ENCODE measurements at places on chromosomes 1 and 21.

DNA sequence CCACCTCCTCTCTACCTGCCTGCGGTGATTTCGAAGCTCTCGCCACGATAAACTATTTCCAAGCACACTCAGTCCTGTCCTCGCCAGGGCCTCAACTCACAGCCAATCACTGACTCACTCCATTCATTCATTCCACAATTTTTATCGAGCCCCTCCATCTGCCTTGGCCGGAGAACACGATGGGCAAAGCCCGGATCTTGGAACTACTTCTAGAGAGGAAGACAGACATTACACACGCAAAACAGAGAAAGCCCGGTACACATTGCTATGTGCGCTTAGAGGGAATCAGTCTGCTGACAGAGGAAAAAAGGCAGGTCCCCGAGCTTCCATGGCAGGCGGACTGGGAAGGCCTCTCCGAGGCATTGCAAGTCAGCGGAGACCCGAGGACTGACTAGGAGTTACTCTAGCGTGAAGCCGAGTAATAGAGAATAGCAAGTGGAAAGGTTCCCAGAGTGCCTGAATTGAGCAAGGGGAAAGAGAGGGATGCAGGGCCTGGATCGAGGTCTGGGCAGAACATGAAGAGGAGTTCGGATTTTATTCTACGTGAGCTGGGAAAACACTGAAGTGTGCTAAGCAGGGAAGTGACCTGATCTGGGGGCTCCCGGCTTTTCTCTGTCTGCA is 54.2 kb upstream of the DNAJC6 start:
- no peak for DNase-seq

- DNase-seq = no peak
These were observed 7.7 kb upstream of the CLDN8 start for GRCh38 chr21:30223596-30223995.

GRCh38 chr1:35173909-35174540 is 18.9 kb downstream of the SFPQ start:
- no peak for DNase-seq

- DNase-seq = no peak
These were observed 65.6 kb downstream of the SAMSN1 start for GRCh38 chr21:14480411-14481031.

- no peak for DNase-seq
These were observed 6.2 kb downstream of the BARHL2 start for GRCh38 chr1:90710579-90711536.

- DNase-seq = no peak
These were observed 40.0 kb upstream of the IKBKE start for GRCh38 chr1:206430031-206430983.

DNA sequence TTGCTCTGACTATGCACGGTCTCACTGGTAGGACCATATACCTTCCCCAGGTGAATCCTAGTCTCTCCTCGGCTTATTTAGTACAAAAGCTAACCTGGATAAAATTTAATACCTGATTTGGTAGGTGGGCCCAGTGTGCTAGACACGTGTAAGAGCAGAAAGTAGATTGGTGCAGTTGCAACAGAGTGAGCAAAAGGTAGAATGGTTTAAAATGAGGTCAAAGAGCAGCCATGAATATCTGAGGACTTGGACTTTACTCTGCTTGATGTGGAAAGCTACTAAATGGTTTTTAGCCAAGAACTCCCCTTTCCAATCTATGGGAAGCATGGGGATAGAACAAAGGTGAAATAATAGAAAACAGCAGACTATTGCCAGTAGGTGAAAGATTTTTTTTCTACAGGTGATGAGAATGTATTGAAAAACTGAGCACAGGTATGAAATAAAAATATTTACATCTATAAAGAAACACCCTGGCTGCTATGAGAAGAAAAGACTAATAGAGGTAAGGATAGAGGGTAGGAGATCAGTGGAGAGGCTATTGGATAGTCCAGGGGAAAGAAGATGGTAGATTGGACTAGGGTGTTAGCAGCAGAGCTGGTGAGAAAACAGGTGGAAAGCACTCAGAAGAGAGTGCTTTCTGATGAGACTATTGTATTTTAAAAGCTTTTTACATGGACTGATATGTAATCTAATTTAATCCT is 61.3 kb upstream of the BCL9 start:
- DNase-seq = no peak

GRCh38 chr1:248696261-248696660 is 6.3 kb downstream of the OR14I1 start:
- no peak for DNase-seq

DNA sequence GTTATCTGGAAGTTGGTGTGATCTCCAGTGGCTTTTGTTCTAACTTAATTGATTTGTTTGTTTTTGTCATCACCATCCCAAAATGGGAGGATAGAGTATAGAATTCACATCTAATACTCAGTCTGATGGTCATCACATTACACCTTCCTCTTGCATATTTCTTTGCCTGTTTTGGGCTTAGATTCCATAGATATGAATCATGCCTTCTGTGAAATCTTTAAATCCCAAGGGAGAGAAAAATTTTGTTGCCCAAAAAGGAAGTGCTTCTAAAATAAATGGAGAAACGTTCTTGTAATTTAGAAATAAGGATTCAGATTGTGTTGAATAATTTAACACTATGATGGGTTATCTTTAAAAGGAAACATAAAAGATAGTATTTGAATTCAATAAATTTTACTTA is 446.0 kb upstream of the LRRC7 start:
- DNase-seq = no peak

GRCh38 chr1:246569248-246570238 is 3.3 kb downstream of the CNST start:
- no peak for DNase-seq

DNA sequence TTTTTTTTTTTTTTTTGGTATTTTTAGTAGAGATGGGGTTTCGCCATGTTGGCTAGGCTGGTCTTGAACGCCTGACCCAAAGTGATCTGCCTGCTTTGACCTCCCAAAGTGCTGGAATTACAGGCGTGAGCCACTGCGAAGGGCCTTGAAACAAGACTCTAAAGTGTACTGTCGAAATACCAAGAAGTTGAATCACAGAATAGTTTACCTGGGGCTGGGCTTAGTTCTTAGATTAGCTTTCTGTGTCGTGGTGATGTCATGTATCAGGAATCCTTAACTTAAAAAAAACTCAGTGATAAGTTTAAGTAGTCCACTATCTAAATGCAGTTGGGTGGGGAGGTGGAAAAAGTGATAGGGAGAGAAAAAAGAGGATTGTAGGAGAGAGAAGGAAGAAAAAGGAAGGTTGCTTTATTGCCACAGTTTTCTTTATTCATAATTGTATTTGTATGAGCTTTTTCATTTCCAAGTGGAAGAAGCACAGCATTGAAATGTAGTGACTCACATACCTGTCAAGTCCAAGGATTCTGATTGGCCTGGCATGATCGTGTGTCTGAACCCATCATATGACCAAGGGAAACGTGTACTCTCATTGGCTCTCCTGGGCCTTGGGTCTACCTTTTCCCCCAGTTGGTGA is 13.4 kb downstream of the ITSN1 start:
- DNase-seq = no peak

GRCh38 chr1:64212031-64212430 is 8.6 kb downstream of the UBE2U start:
- DNase-seq = no peak

DNA sequence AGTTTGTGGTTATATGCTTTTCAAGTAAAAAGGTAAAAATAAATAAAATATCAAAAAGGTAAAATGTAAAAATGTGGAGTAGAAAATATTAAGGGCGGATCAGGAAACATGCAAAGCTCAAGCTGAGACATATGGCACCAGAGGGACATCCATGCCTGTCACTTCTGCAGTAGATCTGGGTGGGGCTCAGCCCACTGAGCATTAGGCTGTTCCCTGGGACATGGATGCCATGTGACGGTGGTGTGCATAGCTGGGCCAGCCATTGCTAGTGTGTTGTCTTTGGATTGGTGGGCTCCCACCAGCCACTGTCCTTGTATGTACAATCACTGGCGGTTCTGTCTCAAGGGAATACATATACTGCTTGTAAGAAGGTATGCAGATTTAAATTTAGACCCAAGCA is 3.0 kb downstream of the TTC13 start:
- DNase-seq = no peak

DNA sequence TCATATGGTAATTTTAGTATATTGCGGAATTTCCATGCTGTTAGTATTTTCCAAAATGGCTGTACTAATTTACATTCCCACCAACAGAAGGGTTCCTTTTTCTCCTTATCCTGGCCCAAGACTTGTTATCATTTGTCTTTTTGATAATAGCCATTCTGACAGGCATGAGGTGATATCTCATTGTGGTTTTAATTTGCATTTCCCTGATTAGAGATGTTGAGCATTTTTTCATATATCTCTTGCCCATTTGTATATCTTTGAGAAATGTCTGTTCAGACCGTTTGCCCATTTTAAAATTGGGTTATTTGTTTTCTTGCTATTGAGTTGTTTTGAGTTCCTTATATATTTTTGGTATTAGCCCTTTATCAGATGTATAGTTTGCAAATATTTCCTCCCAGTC is 14.0 kb downstream of the CAPZA1 start:
- no peak for DNase-seq

DNA sequence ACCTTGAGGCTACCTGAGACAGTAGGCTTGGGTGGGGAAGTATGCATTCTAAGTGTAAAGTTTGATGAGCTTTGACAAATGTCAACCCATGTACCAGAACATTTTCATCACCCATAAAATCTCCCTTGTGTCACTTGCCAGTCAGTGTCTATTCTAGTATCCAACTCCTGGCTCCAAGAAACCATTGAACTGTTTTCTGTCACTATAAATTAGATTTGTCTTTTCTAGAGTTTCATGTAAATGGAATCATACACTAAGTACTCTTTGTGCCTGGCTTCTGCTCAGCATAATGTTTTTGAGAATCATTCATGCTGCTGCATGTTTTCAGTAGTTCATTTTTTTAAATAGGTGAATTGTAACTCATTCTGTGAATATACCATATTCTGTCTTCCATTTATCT is 165.4 kb downstream of the DNM3 start:
- no peak for DNase-seq

DNA sequence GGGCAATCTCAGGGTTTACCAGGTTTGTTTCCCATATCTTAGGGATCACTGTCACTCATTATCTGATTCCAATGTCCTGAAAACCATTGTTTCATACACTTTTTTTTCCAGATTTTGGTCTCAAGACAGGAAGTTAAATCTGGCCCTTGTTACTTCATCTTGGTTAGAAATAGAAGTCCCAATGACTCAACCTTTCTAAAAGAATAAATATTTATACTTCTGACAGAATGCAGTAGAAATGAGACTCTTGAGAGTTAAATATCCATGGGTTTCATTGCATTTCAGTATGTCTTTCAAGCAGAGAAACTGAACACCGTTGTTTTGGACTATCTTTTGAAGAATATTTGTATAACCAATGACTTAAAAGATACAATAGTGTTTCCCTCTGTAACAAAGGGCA is 19.8 kb upstream of the VCAM1 start:
- no peak for DNase-seq

- DNase-seq = no peak
These were observed 135.7 kb downstream of the ACTL8 start for GRCh38 chr1:17890815-17891191.

GRCh38 chr1:40710581-40711315 is 19.2 kb downstream of the NFYC start:
- no peak for DNase-seq

DNA sequence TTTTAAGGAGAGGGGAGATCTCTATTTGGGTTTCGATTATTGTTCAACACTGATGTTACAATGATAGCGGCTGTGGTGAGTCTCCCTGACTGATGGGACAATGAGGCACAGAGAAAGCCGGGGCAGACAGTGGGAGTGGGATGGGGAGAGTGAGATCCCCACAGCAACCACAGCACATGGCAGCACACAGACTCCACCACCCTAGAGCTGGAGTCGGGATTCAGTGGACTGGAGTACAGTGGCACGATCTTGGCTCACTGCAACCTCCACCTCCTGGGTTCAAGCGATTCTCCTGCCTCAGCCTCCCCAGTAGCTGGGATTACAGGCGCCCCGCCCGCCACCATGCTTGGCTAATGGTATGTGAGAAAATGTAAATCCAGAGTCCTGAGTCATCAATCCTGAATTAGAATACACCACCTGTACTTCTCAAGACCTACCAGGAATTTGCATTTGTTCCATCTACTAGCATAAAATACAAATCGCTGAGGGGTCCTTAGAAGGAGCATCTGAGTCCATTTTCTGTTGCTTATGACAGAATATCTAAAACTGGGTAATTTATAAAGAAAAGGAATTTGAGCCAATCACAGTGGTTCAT is 125.8 kb downstream of the TOMM20 start:
- DNase-seq = no peak

GRCh38 chr21:29639366-29640079 is 300.3 kb downstream of the GRIK1 start:
- no peak for DNase-seq

DNA sequence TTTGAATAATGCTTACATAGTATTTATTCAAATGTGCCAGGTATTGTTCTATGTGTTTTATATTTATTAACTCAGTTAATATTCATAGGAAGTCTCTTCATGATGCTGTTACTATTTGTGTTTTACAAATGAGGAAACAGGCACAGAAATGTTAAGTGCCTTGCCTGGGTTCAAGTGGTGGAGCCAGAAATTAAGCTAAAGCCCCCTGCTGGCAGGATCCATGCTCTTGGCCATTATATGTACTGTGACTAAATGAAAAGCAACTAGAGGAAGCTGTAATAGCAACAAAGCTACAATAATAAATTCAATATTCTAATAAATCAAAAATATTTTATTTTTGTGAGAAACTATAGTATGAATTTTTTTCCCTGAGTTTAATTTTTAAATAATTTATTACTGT is 30.0 kb downstream of the IARS2 start:
- no peak for DNase-seq

- DNase-seq = no peak
These were observed 207.6 kb upstream of the HMCN1 start for GRCh38 chr1:185526344-185527307.

DNA sequence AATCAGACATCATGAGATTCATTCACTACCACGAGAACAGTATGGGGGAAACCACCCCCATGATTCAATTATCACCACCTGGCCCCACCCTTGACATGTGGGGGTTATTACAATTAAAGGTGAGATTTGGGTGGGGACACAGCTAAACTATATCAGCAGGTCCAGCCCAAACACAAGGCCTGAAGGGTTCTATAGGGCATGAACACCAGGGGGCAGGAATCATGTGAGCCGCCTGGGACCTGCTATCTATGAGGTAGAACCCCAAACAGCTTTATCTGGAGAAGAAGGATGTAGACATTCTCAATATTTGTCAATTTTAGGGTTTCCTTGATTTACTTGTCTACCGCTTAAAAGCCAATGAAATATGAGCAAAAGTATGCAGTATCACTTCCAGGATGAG is 294.9 kb upstream of the DEPDC1 start:
- no peak for DNase-seq

GRCh38 chr1:203596673-203597210 is 29.9 kb upstream of the ATP2B4 start:
- no peak for DNase-seq

- no peak for DNase-seq
These were observed 5.1 kb upstream of the GJA4 start for GRCh38 chr1:34787461-34788420.

GRCh38 chr1:111654839-111655238 is 35.2 kb downstream of the RAP1A start:
- no peak for DNase-seq

- DNase-seq = no peak
These were observed 9.3 kb downstream of the SLC25A24 start for GRCh38 chr1:108190686-108191416.

GRCh38 chr1:57124768-57125446 is 159.1 kb upstream of the C8B start:
- DNase-seq = no peak

Data from activated CD4-positive, CD25-positive, alpha-beta regulatory T cell (primary cell).